ENCODE measurements at places on chromosomes 11 and 22. TPM values are rescaled to one million over a fixed set of nuclear protein-coding genes. Genes with fewer than 3 reads are reported as not detected.

Gene TMEM126B
- 37.8 TPM for total RNA-seq

DNA sequence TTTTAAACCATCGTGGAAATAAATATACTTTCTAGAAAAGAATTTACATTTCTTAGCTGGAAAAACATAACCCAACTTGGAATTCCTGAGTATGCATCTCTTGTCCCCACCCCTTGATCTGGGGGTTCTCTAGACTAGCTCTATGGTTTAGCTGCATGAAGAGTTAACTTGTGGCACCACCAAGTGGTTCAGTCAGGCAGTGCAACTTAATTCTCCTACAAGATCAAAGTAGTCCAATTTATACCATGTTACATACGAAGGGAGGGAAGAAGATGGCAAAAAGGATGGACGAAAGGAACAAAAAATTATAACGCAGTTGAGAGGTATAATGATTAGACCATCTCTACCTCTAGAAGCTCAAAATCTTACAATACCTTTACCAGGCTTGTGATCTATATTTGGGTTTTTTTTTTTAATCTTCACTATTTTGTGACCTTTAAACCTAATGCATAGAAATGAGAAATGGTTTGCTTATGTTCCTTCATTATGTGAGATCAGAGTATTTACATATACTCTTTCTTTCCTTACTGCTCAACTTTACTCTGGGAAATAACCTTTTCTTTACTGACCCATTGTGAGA is 28.5 kb upstream of the ALKBH3 start:
- DNase-seq, result peak; percentile 47

GRCh38 chr11:380491-380890 is 11.2 kb downstream of the B4GALNT4 start:
- DNase-seq, result no peak

GRCh38 chr22:36384766-36385481 is 2.8 kb downstream of the MYH9 start:
- DNase-seq, result no peak

- DNase-seq, result no peak
Measured at GRCh38 chr11:62656796-62657429, 3.8 kb upstream of the INTS5 start.

- no peak for DNase-seq
Measured at GRCh38 chr11:122358292-122358691, 242.3 kb upstream of the BLID start.

- DNase-seq, result no peak
Measured at GRCh38 chr22:21766691-21767462, 31.3 kb upstream of the YPEL1 start.

GRCh38 chr11:78187366-78188285 is 800 bp downstream of the KCTD21 start:
- DNase-seq, result no peak

DNA sequence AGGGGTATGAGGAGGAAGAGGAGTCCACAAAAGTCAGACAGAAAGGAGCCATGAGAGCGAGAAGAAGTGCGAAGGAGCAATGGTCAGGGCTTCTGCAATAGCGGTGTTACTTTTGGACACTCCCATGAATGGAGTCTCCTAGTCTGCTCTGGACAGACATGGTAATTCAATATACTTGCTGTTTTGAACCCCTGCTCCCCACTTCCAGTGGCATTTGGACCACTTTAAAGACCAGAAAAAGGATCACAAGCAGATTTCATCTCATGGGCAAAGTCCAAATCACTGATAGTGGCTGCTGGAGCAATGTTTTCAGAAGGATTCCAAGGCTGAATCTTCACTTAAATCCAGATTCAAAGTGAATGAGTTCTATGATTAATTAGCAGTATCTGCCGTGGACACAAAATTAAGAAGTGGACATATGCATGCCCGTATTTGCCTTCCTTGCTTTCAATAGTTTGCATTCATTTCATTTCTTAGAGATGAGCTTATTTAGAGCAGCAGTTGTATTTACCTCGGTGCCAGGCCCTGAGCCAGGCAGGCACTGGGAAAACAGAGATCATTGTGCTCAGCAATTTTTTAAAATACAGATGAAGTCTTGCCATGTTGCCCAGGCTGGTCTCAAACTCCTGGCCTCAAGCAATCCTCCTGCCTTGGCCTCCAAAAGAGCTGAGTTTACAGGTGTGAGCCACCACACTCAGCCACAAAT is 72.0 kb downstream of the SLC1A2 start:
- no peak for DNase-seq

DNA sequence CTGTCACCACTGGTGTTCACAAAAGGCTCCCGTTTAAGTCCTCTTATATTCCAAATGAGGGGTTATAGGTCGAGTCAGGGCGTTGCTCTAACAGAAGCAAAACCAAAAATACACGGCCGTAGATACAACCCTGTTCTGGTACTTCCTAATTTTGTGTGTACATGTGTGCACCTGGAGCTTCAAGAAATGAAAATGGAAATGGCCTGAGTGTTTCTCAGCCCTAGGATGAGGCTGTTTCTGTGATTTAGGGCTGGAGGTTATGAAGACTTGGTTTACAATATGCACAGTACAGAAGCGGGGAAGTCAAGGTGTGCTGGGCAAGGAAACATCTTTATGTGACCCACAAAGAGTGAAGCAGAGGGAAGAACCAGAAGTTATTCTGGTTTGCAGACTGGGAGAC is 110.4 kb upstream of the OR4B1 start:
- no peak for DNase-seq

GRCh38 chr11:1936072-1936780 is 10.9 kb upstream of the MRPL23 start:
- DNase-seq, result peak; percentile 3

DNA sequence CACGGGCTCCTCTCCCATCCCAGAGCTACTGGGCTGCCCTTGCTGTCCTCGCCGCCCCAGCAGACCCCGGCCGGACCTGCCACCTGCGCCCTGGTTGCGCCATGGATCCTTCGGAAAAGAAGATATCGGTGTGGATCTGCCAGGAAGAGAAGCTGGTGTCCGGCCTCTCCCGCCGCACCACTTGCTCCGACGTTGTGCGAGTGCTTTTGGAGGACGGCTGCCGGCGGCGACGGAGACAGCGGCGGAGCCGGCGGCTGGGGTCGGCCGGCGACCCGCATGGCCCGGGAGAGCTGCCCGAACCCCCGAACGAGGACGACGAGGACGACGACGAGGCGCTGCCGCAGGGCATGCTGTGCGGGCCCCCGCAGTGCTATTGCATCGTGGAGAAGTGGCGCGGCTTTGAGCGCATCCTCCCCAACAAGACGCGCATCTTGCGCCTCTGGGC is 382 bp downstream of the RASSF10 start:
- peak; percentile 22 for DNase-seq

DNA sequence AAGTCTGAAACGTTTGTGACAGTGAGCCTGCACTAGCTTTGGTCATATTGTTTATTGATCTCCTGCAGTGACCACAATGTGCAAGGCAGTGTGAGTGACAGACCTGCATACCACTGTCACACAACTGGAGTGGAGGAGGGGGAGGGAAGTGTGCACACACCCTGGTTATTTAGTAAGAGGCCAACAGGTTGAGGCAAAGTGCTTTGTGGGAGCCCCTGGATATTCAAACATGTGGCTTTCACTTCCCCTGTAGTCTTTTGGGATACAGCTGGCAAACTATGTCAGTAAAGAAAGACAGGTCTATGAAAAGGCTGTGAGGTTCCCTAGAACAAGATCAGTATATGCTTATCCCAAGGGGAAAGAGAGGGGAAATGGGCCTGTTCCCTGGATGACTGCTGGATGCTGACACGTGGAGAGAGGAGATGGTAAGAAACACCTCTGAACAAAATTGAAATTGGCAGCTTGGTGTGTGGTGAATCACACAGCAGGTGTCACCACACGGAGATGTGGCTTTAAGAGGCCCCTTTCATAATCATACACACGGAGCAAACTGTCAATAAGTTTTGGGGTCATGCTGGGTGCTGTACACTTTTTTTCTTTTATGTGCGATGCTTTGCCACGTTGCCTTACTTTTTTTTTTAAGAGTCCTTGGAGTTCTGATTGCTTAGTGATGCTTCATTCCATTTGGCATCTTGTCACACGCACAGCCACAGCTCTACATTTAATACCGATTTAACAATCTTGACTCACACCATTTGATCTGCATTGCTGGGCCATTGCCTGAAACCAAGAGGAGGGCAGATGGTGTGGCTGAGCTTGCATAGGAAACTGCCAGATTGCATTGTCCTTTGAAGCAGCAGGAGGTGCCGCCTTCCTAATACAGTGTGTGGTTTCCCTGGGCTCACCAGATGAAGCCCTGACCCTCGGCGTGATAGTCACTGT is 11.3 kb downstream of the OSBP2 start:
- no peak for DNase-seq

Gene HEPHL1
- not detected for total RNA-seq

DNA sequence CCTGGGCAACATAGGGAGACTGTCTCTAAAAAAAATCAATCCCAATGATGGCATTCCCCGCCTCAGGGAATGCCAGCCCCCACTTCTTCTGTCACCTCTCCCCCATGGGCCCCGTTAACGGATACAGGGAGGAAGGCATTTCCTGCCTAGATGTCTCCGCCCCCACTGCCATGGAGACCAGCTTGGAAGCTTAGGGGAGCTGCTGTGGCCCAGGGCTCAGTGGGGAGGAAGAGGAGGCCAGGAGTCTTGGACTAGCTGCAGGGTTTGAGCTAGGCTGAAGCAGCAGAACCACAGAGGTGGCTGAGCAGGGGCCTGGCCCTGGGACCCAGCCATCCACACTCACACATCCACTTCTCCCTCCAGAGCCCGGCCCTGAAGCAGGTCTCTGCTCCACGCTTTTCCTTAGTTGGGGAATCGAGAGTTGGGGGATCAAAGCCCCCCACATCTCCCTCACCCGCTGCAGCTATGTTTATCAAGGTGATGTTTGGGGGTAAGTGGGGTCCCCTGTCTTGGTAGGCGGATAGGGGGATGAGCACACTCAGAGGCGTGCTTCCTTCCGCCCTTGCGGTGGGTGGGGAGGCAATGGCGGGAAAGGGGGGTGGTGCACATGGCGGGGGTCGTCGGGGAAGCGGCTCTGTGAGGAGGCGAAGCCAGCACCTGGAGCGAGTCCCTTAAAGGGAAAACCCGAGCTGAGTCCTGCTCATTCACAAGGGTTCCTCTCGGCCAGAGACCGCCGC is at the start of gene C22orf15:
Gene C22orf15 (plus strand): TSS at position 149 of the 737 bp plus-strand sequence. CDS start 317 bp downstream, at position 466.
- DNase-seq, result no peak

DNA sequence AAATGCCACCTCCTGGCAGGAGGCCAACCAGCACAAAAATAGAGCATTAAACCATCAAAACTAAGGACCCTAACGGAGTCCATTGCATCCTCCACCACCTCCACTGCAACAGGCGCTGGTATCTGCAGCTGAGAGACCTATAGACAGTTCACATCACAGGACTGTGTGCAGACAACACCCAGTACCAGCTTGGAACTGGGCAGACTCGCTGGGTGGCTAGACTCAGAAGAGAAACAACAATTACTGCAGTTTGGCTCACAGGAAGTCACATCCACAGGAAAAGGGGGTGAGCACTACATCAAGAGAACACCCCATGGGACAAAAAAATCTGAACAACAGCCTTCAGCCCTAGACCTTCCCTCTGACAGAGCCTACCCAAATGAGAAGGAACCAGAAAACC is 11.6 kb upstream of the TMEM45B start:
- no peak for DNase-seq

DNA sequence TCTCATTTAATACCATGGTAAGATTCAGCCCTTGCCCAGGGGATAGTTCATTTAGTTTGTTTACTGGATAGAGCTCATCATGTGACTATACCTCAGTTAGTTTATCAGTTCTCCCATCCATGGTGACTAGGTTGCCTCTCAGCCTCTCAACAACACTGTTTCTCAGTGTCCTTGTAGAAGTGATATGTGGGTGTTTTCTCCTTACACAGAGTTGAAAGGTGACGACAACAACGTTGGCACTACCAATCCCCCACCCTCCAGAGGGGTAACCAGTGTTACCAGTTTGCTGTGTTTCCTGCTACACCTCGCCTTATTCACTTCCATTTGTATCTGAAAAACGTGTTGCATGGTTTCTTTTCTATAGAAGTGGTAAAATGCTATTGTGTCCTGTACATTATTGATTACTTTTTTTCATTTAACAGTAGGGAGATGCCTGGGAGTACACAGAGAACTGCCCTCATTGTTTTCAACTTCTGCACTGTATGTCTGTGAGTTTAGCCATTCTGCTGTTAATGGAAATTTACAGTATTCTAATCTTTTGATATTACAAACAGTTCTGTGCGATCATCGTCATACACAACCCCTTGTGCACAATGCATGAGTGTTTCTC is 11.6 kb downstream of the NEAT1 start:
- DNase-seq, result no peak

DNA sequence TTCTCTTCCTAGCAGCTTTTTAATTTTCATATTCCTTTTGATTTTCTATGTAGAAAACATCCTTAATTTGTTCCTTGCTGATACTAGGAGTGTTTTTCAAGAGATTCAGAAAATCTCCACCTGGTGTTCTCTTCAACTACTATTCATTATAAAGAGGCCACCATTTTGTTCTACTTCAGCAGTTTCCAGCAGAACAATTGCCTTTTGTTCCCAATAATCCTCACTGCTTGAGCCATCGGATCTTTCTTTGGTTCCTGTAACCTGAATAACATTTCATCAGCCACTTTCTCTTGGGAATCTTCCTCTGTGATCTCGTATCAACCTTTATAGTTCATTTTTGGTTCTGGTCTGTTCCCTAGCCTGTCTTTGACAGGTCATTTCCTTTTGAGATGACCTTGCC is 1.8 kb upstream of the OR10A5 start:
- no peak for DNase-seq

DNA sequence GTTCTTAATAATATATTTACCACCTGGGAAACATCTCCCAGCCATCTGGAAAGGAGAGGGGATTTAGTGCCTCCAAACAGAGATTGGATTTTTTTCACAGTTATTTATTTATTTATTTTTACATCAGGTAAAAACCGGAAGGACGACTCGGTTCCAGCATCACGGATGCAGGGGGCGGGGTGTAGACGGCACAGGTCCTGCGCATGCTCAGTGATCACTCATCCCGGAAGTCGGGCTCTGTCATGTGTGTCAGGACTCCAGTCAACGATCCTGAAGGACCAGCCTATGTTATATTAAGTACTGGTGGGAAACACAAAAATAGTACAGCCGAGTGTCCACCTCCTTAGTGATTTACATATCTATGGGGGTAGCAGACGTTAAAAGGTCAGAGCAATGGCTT is 467.6 kb downstream of the NTM start:
- DNase-seq, result no peak

DNA sequence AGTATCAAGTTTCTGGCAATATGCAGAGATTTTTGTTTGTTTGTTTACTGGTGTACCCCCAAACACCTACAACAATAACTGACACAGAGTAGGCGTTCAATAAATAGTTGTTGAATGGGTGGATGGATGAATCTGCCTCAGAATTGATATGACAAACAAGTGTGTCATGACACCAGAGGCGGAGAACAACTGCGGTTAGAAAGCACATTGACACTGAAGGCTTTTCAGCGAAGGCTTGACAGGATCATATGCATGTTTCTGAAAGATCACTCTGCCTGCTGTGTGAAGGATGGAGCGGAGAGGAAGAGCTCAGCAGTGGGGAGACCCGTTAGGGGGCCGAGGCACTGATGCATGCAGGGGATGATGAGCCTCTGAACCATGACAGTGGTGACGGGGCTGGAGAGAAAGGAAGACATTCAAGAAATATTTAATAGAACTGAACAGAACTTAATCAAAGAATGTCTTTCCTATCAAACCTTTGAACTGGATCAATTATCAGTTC is 108.5 kb upstream of the USP47 start:
- DNase-seq, result no peak

- no peak for DNase-seq
Measured at GRCh38 chr11:117600234-117600783, 196.7 kb downstream of the DSCAML1 start.

Gene CARD10
- total RNA-seq, result 44.1 TPM
